ENCODE measurements at places on chromosomes 5 and 9.

- no peak for DNase-seq
Measured at GRCh38 chr5:37835380-37835973, 4.4 kb downstream of the GDNF start.

GRCh38 chr5:66643387-66643786, 47.2 kb downstream of the MAST4 start:
- DNase-seq: no peak

DNA sequence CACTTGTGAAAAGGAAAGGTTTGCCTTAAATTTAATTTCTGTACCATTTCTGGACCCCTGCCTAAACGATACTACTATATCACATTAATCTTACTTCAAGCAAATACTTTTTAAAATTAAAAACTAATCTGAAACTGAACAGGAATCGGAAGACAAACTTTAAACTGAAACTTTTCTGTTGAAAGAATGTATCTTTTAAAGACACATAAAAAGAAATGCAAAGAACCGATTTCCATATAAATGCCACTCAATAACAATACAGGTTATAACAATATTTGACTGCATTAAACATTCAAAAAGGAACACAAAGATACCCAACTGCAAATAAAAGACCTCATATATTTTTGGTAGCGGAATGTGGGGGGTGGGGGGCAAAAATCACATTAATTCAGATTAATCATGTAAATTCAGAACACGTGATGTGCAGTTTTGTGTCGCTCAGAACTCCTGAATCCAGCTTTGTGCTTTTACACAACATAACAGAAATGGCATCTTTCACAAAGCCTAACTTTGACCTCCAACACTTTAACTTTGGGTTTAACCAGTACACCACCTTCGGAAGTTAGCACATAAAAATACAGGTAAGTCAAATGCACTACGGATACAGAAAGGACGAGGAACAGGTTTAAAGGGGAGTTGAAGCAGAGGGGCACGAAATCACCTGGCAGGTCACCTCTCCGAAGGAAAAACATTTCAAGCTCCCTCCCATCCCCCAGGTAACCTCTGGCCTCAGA, 925 bp downstream of the LIFR start:
- DNase-seq: no peak

DNA sequence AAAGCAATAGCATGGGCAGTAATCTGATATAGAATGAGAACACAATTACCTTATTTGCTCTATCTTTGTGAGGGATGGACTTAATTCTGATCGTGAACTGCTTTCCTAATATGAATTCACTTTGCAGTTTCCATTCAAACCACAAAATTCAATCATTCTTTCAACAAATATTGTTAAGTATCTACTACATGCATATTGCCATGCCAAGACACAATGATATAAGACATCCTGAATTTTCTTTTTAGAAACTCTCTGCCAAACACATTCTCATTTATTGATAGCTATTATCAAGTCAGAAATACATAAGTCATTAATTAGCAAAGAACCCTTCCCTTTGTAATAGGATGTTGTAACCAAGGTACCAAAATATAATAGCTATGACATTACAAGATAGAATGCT, 121.6 kb upstream of the TARS1 start:
- DNase-seq: no peak

DNA sequence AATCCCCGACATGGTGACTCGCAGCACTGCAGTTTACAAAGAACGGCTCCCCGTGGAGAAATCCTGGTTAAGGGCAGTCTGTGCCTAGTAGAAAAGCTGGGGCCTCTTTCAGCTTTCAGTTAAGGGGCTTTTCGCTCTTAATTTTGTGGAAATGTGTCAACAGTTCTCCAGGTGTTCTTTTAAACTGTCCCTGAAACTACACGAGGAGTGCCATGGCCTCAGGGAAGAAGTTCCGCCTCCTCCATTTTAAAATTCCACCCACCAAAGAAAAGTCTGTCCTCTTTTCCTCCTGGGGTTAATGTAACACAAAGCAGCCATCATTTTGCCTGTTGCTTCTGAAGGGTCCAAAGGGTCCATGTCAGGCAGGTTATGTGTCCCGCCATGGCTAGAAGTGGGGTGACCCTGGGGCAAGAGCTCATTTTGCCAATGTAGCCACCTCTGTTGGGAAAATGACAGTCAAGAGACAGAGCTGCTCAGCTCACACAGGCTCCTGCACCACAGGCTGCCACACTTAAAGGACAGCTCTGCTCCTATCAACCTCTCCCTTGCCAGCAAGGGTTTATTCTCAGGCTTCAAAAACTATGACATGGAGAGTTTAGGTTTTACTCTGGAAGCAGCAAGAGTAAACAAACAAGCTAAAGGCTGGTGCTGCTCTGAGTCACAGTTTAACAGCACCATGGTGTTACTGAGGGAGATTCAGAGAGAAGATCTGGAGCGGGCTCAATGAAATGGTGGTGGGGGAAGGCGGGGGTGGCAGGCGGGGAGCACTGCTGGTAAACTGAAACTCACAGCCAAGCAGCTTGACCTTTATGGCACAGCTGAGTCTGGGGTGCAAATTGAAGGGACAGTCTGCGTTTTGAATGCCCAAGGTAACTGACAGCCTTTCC, 3.2 kb downstream of the WHRN start:
- no peak for DNase-seq

GRCh38 chr5:135442431-135443160, 4.6 kb downstream of the DCANP1 start:
- DNase-seq: no peak
